ENCODE measurements at places on chromosomes 7 and 10.

GRCh38 chr10:72320676-72321247 is 34.0 kb downstream of the DNAJB12 start:
- peak; percentile 96 for DNase-seq

GRCh38 chr7:136036336-136036735 is 59.2 kb upstream of the MTPN start:
- DNase-seq = no peak

- no peak for DNase-seq
Observed at GRCh38 chr7:47074702-47075153, 507.2 kb downstream of the TNS3 start.

DNA sequence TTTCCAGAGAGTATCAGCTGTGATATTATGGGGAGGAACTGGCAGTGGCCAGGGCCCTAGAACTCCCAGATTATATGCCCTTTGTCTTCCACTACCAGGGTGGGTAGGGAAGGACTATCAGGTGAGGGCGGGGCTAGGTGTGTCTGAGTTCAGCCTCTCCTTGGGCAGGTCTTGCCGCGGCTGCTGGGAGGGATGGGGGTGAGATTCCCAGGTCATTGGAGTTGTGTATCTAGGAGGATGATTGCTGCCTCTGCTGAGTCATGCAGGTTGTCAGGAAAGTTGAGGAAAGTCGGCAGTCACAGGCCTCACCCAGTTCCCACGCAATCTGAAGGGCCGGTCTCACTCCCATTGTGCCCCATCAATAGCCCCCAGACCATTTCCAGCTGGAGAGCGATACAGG is 185.2 kb downstream of the DKK1 start:
- no peak for DNase-seq

DNA sequence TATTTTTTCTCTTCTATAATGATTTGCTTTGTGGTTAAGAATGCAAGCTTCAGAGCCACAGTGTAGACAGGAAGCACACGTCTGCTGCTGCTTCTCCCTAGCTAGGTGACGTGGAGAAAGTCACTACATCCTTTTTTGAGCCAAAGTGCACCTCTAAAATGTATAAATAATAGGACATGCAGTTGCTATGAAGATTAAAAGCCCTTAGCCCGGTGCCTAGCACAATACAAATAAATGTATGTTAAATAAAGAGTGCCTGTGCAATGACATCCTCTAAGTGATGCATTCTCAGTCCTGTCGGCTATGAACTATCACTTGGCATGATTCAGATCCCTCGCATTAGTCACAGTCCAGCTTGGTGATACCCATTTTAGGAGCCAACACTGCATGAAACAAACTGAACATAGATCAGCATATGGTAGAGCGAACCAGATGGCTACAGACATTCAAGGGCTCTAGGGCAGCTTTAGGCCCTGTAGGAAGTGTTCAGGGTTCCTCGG is 4.8 kb upstream of the TRDMT1 start:
- DNase-seq = peak; percentile 82

DNA sequence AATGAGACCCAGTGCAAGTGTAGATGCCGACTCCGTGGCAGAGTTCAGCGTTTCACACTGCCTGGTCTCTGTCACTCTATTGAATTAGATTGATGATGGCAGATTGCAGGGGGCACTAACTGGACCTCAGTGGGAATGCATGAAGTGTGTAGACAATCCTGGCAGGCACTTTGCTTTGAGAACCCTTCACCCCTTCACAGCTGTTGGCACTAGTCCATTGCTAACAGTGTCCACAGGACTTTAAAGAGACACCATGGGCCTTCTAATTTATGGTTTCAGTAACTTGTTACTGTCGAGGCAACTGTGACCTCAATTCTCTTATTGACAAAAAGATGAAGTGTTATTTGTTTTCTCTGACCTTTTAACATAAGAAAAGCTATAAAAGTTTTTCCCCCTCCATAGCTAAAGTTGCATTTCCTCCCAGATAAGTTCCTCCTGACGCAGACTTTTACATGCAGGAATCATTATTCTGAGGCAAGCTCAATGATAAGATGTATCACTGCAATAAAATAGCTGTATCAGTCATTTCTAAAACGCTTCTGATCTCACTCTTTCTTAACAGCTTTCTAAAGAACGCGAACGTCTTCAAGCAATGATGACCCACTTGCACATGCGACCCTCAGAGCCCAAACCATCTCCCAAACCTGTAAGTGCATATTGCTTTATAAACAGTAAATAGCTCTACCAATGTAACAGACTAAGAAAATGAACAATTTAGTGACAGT is 238.9 kb downstream of the FOXP2 start:
- DNase-seq = no peak

DNA sequence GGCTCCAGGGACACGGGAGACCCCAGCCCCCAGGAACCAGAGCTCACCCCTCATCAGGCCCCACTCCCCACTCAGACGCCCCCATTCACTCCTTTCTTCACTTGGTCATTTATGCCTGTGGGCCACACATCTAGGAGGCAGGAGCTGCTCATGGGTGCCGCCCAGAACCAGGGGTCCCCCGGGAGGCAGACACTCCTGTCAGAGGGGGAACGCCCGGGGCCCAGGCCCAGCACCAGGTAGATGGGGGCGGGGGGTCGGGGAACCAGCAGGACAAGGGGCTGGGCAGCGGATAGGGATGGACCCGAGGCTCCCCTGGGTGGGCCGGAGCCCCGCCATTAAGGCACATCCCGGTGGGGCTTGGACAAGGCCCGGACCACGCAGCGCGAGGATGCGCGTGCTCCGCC is 11.8 kb downstream of the CALY start:
- DNase-seq = no peak

- no peak for DNase-seq
Observed at GRCh38 chr10:427761-428519, 261.5 kb downstream of the DIP2C start.

GRCh38 chr7:32869716-32870115 is 21.8 kb downstream of the KBTBD2 start:
- no peak for DNase-seq

GRCh38 chr10:15661574-15661973 is 58.1 kb downstream of the ITGA8 start:
- no peak for DNase-seq

Measured in inflammatory macrophage treated with lipopolysaccharide for 4 hours (primary cell).